AG04450 (cell line): ENCODE measurements at places on chromosomes 7 and 10. TPM values are rescaled to one million over a fixed set of nuclear protein-coding genes. Genes with fewer than 3 reads are reported as not detected.

GRCh38 chr10:131553121-131553520, 241.6 kb upstream of the TCERG1L start:
- no peak for DNase-seq

- no peak for DNase-seq
These were observed 14.9 kb upstream of the COL13A1 start for GRCh38 chr10:69786791-69787190.

- no peak for DNase-seq
These were observed 168.2 kb downstream of the POU6F2 start for GRCh38 chr7:39145935-39146334.

DNA sequence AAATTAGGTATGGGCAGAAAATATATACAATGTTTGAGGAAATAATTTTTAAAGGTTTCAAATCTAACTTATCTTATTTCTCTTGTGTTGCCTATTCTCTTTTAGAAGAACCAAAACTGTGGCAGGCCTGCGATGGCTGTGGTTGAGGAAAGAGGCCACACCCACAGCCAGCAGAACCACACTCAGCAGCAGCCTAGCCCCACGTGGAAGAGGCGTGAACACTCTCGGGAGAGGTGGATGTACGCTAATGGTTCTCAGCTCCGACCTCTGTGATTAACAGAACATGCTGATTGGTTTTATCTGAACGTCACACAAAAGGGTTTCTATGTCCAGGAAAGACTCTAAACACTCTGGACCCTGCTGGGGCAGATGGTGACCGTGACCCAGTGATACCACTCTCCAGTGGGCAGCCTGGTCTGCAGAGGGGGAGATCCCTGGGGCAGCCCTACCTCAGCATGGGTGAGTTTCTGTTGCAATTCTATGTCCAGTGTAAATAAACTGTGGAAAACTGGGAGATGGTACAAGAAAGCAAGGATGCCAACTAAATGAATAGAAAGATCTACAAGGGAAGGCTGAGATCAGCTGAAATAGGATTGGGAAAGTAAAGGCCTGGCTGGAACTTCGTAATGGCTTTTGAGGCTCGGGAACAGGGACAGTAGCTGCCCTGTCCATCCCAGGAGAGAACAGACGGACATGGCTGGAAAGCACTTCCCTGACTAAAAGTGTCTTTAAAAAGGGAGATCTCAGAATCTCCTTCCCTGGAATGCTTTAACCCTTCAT, 26.6 kb downstream of the DIP2C start:
- DNase-seq, result no peak

- DNase-seq, result no peak
These were observed 38.5 kb downstream of the GHRHR start for GRCh38 chr7:31002256-31002655.

- no peak for DNase-seq
These were observed 53.5 kb downstream of the EPDR1 start for GRCh38 chr7:37973915-37974314.

DNA sequence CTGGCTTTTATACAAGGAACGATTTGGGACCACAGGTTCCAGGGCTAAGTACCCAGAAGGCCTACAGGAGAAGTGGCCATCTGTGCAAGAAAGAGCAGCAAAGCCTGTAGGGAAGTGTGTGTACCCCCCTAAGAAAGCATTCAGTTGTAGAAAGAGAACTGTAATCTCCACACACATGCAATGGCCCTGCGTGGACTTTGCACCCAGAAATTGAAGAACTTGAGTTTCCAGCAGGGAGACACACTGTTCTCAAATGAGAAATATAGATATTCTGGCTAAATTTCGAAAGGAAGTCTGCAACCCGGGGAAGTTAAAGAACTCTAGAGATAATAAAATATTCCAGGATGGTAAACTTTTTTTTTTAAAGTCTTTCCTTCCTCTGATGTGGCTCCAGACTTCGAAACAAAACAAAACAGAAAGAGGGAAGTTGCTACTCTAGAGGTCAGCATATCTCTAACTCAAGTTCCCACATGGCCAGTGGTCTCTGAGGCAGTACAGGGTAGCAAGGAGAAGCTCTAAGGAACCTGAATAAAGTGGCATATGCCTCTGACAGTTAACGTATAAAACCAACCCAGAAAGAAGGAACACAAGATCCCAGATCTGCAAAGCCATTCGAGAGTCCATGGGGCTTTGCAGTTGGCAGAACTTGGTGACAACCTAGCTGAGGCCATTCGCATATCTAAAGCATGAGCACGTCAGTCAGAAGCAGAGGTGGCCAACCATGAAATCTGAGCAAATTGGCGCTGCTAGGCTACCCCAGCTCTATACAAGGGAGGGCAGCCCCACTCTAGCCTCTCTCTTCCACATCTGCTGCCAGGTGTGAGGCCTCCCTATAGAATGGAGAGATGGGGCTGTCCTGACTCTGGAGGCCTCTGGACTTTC, 56.6 kb downstream of the ELMO1 start:
- DNase-seq, result no peak

- DNase-seq, result no peak
These were observed 44.9 kb downstream of the GNA12 start for GRCh38 chr7:2799253-2799652.

DNA sequence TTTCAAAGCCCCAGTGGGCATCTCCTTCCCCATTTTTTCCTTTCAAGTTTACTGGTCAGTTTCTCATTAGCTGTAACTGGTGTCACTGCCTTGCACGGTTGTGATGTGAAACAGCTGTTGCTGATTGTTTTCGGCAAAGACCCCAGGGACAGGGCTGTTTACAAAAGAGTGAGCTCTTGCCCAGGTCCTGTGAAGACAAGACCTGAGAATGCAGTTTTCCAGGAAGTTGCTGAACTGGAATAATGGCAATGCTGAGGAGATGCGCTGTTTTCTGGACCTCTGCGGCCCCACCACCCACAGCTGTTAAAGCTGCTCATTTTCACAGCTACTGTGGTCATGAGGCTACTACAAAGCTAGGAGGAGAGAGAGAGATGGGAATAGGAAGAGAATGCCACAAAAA, 116.6 kb upstream of the RSU1 start:
- no peak for DNase-seq

GRCh38 chr7:6284461-6285360, 12.3 kb upstream of the CYTH3 start:
- DNase-seq, result no peak

DNA sequence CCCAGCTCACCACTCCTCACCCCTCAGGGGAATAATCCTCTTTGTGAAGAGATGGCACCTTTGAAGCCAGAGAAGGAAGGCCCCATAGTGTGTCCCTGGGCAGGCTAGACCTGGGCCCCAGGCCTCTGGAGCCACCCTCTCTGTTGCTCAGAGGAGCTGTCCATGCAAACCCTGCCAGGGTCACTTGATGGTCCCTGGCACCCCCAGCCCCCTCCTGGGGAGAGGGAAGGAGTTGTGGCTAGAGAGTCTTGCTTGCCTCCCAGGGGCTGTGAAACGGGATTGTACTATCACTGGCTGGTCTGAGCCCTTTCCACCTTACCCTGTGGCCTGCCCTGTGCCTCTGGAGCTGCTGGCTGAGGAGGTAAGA, 5.8 kb downstream of the GHRHR start:
- DNase-seq, result no peak

DNA sequence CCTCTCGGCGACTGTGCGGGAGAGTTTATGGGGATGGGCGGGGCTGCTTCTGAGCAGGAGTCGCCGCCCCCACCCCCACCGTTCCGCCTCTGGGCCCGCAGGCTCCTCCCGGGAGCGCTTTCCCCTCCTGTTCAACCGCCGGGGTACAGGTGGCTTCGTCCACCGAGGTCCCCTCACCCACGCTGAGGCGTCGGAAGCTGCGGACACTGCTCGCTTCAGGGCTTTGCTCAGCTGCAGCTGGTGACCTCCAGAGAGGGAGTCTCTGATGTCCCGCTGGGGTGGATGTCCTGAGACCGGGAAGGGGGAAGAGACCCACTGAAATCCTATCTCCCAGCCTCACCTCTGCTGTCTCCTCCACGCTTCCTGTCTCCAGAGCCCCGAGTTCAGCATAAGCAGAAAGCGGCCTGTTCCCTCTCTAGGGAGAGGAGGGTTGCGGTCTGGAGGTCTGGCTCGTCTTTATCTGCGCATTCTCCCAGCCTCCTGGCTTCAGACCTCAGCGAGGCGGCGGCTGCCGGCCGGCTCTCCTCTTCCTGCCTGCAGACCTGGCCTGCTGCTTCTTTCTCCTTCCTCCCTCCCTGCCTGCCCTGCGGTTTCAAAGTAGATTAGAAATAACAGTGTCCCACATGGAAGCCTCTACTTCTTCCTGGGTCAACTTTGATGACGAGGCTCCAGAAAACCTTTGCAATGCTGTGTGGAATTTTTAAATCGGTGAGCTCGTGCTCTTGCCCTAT, 1.8 kb downstream of the CYP2E1 start:
- no peak for DNase-seq

- DNase-seq, result no peak
These were observed 642.9 kb upstream of the ADARB2 start for GRCh38 chr10:2380218-2380617.

- DNase-seq, result no peak
These were observed 42.6 kb upstream of the CXCL12 start for GRCh38 chr10:44427479-44427878.

DNA sequence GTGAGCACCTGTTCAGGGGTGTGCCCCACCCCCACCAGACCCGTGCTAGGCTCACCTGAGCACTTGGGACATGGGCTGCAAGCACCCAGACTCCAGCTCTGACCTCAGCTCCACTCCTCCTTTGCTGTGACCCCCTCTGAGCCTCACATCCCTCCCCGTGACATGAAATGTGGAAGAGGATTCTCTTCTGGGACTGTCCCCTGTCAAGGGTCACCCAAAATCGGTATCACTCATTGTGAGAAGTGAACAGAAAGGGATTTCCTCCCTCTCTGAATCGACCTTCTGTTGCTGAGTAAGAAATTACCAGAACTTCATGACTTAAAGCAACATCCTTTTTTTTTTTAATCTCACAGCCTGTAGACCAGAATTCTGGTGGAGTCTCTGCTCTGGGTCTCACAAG, 6.2 kb upstream of the CHST15 start:
- DNase-seq, result no peak

DNA sequence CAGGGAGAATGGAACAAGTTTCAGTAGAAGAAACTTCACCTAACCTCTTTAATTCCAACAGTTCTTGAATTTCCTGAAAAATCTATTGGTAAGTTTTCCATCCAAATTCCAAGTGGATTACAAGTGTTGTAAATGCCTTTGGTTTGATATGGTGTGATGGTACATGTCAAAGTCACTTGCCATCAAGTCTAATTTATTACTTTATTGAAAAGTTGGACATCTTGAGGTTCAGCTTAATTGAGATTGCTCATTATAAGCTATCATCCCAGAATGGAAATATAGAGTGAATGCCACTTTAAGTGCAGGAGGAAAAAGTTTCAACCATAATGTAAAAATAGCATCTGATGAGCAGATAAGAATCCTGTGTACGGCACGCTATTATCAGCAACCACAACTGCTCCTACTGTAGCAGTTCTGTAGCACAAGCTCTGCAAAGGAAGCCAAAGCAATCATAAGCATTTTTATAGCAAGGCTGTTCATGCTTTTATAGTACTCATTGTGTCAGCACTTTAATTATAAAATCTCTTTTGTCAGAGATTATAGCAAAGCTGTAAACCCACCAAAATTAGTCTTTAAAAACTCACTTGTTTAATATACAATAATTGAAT, 991.8 kb upstream of the PHF14 start:
- no peak for DNase-seq

DNA sequence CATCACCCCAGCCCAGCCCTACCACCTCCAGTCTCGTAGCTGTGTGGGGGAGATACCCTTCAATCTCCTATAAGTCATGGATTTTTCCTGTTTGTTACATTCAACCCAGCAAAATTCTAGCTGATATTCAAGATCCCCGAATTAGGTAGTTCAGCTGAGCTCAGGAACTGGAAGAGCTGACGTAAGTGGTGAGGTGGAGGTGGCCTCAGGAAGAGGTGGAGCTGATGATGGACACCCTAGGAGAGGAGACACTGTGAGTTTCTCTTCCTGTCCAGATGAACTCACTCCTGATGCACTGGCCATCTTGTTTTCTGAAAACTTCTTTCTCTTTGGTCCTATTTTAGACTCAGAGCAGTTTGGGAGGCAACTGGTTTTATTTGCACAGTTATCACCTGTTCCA, 90.5 kb upstream of the PITRM1 start:
- DNase-seq, result no peak

- DNase-seq, result no peak
These were observed 85.8 kb downstream of the GSAP start for GRCh38 chr7:77330169-77330882.

- no peak for DNase-seq
These were observed 82.0 kb downstream of the NEURL1 start for GRCh38 chr10:103575416-103576075.

DNA sequence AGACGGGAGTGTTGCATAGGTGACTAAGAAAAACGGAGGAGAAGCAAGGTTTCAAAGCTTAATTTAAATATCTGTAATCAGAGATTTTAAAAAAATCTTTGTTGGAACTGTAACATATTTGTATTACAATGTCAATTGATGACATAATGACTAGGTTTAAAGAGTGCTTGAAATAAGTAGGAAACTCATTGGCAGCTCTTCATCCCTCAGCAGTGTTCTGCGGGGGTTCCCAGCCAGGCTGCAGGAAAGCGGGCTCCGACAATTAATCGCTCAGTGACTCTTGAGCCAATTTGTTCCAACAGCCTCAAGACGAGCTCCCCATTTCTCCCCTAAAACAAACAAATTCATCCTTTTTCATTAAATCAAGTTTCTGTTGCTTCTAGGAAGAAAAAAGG, 22.6 kb downstream of the CPXM2 start:
- no peak for DNase-seq

- no peak for DNase-seq
These were observed 74.2 kb upstream of the LAMB4 start for GRCh38 chr7:108204281-108204796.

- peak; percentile 85 for DNase-seq
These were observed 17.1 kb upstream of the CPA1 start for GRCh38 chr7:130363026-130363847.

- peak; percentile 53 for DNase-seq
These were observed 61.2 kb downstream of the DNAJB6 start for GRCh38 chr7:157397731-157398691.

- no peak for DNase-seq
These were observed 466.6 kb upstream of the IGFBP3 start for GRCh38 chr7:46387646-46388045.

The SORBS1 gene
- polyA plus RNA-seq, result 0.40 TPM in 2 replicates

The HNRNPH3 gene
- 87.8 and 113 TPM in 2 replicates for polyA plus RNA-seq

The FAM25C gene
- polyA plus RNA-seq, result not detected in 2 replicates
